Stimulated activated CD4-positive, alpha-beta T cell treated with anti-CD3 and anti-CD28 coated beads, Interleukin-1b, Interleukin-23, amount 100 ng/mL, for 1 hour (primary cell): ENCODE measurements at places on chromosomes 12 and 14.

- no peak for DNase-seq
Measured at GRCh38 chr12:70648191-70648590, 11.0 kb upstream of the PTPRB start.

DNA sequence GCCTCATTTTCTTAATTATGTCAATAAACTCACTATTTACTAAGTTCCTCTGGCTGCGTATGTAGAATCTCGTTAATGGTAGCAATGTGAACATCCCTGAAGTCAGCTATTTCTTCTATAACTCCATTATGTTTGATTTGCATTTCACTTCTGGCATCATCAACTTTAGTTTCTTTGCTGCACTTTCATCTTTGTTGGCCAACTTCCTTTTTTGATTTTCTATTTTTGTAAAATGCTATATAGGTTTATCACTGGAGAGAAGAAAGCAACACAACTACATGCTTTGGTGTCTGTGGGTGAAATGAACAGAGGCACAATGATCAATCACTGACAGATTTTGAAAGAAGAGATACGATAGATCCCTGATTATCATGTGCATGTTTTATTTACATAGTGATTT is 58.5 kb upstream of the ATF7IP start:
- no peak for DNase-seq

DNA sequence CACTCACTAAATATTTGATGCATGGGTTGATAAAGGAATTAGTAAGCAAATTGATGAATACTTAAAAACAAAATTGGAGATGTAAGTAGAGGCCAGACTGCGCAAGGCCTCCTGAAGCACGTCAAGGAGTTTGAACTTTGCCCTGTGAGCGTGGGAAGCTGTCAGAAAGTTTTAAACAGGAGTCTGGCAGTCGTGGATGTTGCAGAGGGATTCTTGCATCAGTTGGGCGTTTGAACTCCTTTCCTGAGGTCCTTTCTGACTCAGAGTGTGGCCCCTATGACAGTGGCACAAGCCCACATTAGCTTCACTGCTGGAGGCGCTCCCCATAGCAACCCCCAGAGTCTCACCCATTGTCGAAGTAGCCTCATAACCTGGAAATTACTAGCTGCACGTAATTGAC is 17.9 kb upstream of the IL22 start:
- no peak for DNase-seq

GRCh38 chr12:53232646-53233461 is 845 bp upstream of the RARG start:
- DNase-seq, result no peak
